T follicular helper cell (primary cell): ENCODE measurements at places on chromosomes 7 and 10.

- DNase-seq, result no peak
Measured at GRCh38 chr7:66013938-66014337, 31.9 kb upstream of the GUSB start.

GRCh38 chr7:2182461-2182860 lies 50.3 kb downstream of the MAD1L1 start:
- DNase-seq, result no peak

DNA sequence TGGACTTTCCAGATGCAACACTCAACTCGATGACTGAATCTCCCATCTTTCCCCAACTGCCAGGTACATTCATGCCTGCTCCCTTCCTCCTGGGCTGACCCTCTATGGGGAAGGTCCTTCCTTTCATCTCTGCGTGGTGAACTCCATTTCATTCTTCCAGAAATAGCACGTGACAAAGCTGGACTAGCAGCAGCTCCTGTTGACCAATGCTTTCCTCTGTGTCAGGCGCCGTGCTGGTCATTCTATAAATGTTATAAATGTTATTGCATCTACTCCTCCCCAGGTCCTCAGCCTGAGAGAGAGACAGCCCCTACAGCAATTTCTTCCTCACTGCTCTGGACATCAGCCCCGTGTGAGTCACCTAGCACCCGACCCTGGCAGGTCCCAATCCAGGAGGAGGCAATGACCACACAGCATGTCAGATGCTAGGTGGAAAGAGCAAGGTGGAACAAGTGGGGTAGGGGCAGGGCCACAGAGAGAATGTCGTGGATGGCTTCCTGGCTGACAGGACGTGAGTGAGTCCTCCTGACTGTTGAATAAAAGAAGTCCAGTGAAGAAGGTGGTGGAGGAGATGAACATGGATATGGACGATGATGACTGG lies 178.1 kb downstream of the ADAM12 start:
- DNase-seq, result no peak

DNA sequence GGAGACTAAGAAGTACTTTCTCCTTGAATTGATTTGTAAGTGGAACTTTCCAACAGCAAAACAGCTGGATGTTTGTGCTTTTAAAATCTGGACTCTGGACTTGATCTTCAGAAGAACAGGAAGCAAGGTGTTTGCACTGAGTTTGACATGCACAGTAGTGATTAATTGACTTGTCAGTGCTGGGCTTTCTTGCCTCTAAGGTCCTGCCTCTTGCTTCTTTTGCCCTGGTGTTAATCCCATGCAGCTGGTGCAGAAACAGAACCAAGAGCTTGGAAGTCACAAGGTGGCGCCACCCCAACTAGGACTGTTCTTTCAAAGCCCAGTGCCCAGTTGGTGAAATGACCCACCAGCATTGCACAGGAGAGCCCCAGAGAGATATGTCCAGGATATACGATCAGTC lies 66.8 kb upstream of the SEPHS1 start:
- DNase-seq, result no peak

- DNase-seq, result no peak
Measured at GRCh38 chr7:95089414-95090315, 182.3 kb downstream of the PPP1R9A start.

- no peak for DNase-seq
Measured at GRCh38 chr7:47534322-47535034, 47.4 kb downstream of the TNS3 start.

GRCh38 chr10:58990693-58991092 lies 185.8 kb upstream of the PHYHIPL start:
- DNase-seq, result no peak

- DNase-seq, result no peak
Measured at GRCh38 chr10:131786756-131787605, 113.8 kb upstream of the PPP2R2D start.

DNA sequence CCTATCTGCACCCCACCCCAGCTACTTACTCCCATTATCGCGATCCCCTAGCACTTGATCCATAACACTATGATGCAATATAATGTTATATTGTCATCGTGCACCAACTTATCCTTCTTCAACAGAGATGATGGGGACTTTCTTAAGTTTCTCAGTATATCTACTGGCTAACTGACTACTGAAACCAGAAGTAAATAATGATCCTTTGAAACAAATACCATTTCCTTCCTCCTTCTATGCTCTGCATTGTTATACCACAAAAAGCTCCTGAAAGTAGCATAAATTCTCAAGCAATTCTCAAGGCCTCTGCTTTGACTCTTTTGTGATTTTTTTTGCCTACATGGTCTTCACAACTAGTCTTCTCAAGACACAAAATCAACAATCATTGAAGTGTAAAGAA lies 68.9 kb downstream of the HTR7 start:
- DNase-seq, result no peak

DNA sequence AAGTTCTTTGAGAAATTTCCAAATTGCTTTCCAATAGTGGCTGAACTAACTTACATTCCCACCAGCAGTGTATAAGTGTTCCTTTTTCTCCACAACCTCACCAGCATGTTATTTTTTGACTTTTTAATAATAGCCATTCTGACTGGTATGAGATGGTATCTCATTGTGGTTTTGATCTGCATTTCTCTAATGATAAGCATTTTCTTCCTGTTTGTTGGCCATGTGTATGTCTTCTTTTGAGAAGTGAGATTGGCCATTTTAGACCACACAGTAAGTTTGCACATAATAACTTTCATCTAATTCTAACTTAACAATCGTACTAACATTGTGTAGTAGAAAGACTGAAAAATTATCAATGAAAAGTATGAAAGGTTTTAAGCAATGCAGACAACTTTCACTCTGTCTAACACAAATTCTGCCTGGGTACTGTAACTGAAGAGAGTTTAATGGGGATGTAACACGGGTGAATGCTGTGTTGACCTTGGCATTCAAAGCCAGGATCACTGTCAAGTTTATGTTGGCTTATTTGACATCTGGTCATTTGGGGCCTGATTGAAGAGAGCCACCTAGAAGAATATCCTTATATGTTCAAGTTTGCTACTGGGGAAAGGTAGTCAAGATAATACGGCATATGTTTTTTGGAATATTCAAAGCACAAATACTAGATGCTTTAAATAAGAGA lies 50.4 kb downstream of the FAM171A1 start:
- DNase-seq, result no peak

DNA sequence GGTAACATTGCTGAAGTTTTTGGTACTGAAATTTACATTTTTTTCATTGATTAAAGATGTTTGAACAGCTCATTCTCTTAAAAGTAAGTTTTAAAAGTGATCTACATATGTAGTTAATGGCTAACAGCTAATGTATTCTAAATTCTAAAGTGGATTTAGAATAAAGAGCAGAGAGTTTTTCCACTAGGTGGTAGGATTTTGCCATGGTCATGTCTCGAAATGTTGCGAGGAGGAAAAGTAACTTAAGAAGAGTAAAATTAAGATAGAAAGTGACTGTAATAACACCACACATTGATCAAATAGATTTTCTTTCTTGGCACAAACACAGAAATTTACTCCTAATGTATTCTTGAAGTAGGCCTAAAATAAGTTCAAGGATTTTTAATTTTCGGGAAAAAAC lies 19.8 kb downstream of the LSMEM1 start:
- no peak for DNase-seq

- no peak for DNase-seq
Measured at GRCh38 chr7:43469051-43469450, 113.9 kb upstream of the STK17A start.

DNA sequence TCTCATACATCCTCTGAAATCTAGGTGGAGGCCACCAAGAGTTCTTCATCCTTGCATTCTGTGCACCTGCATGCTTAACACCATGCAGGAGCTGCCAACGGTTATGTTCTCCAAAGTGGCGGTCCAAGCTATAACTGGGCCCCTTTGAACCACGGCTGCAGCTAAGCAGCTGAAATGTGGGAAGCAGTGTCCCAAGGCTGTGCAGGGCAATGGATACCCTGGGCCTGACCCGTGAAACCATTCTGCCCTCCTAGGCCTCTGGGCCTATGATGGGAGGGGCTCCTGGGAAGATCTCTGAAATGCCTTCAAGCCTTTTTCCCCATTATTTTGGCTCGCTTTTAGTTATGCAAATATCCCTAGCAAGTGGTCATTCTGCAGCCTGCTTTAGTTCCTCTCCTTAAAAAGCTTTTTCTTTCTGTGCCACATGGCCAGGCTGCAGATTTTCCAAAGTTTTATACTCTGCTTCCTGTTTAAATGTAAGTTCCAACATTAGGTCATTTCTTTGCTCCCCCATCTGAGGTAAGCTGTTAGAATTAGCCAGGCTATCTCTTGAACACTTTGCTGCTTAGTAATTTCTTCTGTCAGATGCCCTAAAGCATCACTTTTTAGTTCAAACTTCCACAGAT lies 7.7 kb upstream of the GTPBP4 start:
- no peak for DNase-seq

DNA sequence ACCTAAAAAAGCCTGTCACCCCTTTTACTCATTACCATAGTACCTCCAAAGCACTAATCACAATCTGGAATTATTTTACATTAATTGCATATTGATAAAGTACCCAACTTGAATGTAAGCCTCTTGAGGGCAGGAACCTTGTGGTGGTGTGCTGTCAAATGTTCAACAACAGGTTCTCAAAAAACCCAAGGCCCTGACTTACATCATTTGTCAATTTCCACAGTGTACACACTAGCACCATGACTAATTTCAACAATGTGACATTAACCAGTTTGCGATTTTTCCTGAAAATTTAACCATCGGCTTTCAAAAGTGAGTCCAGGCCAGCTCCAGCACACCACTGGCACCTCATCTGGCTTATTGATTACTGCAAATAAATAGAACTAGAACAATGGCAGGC lies 87.5 kb downstream of the SVOPL start:
- no peak for DNase-seq
